ACHN (cell line): ENCODE measurements at places on chromosomes 12 and 14.

- DNase-seq = no peak
Measured at GRCh38 chr12:62586850-62587249, 120.2 kb downstream of the MON2 start.

GRCh38 chr12:91180582-91181395 is 1.8 kb downstream of the DCN start:
- DNase-seq = peak; percentile 45

DNA sequence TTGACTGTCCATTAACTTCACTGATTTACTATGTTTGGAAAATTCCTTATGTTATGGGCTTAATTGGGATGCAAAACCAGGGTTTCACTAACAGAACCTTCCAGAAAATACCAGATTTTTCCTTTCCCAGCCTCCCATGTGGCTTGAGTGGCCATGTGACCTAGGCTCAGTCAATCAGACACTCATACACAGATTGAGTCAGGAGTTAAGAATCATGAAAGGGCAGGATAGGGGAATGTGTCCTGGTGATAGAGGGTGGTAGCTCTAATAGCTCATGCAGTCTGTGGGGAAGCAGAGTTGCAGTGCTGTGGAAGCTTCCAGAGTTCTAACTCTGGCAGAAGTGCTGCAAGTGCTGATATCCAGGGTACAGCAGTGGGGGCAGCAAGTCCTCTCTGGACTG is 134.1 kb upstream of the IFNG-AS1 start:
- DNase-seq = no peak

DNA sequence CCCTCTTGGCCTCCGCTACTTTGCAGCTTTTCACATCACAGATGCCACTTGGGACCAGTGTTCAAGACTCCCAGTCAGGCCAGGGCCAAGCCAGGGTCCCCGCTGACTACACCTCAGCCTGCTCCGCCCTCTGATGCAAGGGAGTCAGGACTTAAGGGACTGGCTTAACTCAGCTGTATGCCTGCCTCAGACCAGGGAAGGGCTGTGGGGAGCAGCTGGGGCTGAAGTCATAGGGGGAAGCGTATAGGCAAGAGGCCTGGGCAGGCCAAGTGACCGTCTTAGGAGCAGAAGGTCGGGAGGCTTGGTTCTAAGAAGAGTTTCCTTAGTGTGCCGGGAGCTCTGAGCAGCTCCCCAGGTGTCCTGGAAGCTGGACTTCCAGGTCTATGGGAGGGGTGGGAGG is 21.9 kb downstream of the KDM2B start:
- DNase-seq = no peak

GRCh38 chr12:39352471-39353017 is 90.4 kb downstream of the KIF21A start:
- DNase-seq = no peak

- DNase-seq = no peak
Measured at GRCh38 chr12:82996168-82996812, 309.6 kb downstream of the TMTC2 start.

DNA sequence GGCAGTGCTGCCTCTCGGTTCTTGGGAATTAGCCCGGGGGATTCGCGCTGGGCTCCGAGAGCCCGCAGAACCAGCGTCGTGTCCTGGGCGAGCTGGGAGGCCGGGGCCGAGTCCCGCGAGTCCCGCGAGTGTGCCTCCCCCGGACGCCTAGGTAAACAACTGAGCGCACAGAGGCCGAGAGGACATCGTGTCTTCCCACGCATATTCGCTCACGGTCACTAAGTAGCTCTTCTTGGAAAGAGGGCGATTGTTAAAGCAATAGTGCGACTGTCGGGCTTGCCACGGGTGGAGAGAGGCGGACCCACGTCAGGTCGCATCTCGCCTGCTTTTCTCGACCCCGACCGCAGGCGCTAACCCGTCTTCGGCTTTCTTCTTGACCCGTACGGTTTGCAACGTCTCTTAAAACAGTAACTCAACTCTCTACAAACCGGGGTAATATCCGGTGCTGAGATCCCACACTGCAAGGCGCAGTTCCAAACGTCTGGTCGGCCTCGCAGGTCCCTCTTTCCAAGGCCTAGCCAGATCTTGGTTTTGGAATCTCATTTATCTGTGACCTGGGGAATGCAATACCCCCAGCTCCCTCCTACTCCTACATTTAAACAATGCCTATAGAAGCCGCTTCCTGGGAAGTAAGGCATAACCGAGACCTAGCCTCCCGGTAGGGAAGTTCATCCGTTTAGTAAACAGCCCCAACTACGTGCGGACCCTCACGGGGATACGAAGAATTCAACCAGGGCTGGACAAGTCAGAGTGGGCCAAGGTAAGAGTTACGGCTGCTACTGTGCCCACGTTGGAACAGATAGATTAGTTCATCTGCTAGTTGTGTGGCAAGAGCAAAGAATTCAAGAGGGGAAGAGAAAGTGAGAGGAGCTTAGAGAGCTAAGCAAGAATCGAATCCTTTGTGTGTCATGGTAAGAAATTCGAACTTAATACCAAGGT is 736 bp upstream of the PHLDA1 start:
- peak; percentile 71 for DNase-seq

- no peak for DNase-seq
Measured at GRCh38 chr12:98575013-98575412, 18.5 kb upstream of the SLC25A3 start.

GRCh38 chr12:80692114-80692513 is 15.3 kb upstream of the MYF6 start:
- no peak for DNase-seq

DNA sequence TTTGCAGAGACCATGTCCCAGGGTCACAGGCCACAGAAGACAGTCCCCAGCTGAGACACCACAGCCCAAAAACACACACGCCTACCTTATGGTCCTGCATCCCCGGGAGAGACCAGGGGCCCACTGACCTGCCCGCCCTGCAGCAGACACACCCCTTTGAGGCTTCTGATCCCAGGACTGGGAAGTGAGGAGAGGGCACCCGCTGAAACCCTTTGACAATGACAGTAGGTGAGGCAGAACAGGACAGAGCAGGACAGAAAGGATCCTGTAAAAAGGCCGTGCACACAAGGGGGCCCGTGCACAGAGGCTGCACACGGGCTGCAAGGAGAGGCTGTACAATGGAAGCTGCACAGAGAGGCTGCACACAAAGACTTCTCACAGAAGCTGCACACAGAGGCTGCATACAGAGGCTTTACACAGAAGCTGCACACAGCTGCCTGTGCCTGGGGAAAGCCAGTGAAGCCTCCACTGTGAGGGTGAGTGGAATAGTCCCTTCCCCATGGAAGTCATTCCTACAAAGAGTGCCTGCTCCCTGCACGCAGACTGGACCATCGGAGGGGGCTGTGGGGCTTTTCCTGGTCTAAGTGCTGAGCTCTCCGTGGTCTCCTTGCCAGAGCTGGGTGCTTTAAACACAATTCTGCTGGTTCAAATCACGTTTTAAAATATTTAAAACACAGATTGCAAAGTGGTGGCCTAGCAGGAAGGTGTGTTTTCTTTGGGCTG is 16.6 kb upstream of the SFSWAP start:
- DNase-seq = no peak

DNA sequence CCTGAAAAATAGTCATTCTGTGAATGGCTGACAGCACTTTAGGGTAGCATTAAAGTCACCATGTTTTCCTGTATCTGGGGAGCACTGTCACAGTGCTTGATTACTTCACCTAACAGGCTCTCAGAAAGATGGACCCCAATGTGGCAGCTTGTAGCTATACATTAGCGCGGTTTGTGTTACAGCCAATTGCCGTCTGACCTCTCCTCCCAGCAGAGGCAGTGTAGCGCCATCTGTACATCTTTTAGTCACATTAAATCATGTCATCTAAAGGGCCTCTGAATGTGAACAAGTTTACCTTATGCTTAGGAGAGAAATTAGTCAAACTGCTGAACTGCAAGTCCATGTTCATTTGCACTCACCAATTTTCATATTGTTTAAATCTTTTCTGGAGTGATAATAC is 113.7 kb downstream of the LMO3 start:
- no peak for DNase-seq
